ENCODE measurements at places on chromosomes 13 and 19.
A peak's percentile ranks its signal among the peaks of the same experiment; 100 is the strongest.

DNA sequence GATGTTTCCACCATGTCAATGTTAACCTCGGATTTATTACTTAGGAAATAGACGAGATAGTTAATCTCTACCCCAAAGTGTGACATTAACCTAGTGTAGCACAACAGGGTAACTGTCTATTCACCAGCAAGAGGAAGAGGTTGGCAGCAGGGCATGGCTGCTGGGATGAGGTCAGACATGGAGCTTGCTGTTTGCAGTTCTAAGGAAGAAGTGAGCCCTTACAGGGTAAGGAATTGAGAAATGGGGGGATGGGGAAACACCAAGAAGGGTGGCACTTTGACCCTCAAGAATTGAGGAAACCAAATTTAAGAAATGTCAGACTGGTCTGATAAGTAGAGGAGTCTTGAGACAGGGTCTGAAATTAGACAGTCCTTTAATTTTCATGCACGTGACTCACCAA is 62.4 kb downstream of the MBD3L2B start:
- DNase-seq = no peak

DNA sequence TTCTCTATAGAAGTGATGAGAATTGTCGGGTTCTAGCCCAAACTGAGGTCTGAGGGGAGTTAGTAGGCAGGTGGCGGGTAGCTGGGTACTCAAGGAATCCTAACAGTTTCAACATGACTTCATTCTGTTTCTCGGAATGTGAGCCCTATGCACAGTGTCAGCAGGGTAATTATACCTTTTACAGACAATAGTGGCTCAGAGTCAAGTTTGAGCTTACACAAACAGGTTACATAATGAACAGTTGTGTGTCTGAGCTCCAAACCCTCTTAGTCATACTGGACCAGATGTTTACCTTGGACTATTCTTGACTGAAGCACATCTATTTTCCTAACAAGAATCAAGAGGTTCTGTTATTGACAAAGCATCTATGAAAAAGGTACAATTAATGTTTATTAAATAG is 1066.7 kb upstream of the PCDH20 start:
- no peak for DNase-seq

DNA sequence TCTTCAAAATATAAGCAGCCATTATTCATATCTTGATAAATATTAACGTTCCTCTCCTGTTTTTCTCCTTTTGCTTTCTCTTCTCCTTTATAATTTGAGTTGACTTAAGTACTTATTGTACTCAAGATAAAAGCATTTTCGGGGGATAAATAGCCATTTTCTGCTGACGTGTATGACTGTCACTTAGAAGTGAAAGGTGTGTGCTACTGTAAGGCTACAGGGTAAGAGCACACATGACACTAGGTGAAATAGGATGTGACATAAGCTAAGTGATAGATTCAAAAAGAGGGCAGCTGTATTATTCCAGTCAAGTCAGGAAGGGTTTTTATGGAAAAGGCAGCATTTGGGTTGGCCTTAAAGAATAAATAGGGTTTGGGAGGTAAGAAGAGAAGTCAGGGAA is 128.5 kb downstream of the GPC6 start:
- no peak for DNase-seq

DNA sequence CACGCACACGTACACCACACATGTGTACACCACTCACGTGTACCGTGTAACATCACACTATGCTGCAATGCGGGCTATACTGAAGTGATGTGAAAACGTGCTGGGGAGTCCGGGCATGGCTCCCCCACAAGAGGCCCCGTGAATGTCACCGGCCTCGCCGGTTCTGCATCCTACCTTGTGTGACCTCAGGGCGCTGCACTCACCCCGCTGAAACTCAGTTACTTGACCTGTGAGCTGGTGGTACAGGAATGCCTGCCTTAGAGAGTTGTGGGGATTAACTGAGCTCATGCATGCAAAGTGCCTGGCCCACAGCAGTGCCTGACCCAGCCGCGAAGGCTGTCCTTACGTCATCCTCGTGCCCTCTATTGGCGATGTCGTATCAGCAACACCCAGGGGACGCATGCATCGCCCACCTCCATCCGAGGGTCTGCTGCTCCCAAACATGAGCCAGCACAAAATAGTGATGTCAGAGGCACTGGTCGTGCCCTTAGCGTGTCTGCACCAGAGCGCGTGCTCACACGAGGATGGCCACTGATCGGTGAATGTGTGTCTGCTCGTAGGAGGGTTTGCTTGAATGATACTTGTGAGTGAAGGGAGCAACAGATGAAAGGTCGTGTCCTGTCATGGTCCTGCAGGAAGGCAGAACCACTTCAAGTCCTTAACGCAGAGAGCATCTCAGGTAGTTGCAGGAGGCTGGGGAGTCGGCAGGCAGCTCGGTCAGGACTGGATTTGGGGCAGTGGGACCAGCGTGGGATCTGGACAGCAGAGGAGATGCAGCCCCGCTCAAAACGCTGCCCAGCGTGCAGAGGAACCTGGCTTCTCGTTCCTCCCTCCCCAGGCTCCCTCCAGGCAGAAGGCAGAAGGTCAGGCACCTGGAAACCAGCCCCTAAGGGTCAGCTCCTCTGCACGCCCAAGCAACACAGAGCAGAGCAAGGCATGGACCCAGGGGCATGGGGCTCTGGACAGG is 126.2 kb upstream of the SPACA7 start:
- DNase-seq = no peak

- no peak for DNase-seq
Observed at GRCh38 chr13:48505012-48505411, 27.9 kb downstream of the RCBTB2 start.

GRCh38 chr19:33150852-33151518 is 19.1 kb downstream of the WDR88 start:
- no peak for DNase-seq

DNA sequence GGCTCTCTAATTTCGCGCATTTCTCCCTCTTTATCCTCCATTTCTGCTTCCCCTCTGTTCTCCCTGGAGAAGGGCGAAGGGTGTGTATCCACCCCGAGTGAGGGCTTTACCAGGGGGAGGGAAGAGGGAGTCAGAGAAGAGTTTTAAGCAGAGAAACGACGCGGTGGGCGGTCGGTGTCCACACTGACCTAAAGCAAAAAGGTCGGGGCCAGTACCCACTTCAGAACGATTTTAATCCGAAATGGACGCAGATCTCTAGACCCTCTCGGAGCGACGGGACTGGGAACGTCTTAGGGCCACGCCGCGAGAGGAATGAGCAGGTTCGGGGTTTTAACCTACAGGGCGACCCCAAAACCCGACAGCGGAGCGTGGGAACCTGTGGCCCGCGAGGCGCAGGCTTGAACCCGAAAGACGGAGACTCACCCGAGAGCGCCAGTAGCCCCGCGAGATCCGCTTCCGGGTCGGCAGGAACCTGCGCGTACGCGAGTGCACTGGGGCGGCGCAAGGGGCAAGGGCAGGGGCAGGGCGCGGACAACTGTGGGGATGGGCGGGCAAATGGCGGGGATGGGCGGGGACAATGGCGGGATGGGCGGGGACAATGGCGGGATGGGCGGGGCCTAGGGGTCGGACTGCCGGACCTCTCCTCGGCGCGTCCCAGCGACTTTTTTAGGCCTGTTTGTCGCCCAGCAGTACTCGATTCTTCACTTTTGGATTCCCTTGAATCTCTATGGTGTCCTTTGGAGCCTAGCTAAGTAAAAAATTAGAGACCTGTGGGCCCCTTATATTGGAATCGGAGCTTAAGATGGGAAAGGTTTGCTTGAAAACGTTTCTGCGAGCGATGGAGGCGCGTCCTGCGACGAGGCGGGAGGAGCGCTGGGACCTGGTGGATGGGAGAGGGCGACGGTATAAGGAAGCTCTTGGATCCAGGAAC is at the start of gene ZNF677:
Gene ZNF677, minus strand, starts transcription at position 463 of the 931 bp plus-strand sequence. CDS start 3,323 bp downstream, outside the sequence.
- DNase-seq = peak; percentile 86

GRCh38 chr13:33316890-33317289 is 31.3 kb upstream of the STARD13 start:
- peak; percentile 61 for DNase-seq

DNA sequence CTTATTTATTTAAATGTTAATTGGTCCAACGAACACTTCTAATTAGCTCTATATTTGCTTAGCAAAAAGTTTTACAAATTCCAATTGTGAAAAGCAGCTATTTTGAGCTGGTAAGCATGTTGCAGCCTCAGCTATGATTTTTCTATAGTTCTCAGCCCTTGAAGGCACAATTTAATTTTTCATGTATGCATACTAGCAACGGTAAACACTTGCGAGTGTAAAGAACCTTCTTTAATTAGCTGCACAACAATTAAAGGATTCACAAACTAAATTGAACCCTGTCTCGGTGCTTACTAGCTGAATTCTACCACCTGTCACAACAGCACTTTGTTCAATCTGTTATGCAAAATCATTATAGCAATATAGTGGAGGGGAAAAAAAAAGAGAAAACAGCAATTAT is 29.8 kb downstream of the ZNF536 start:
- DNase-seq = no peak

DNA sequence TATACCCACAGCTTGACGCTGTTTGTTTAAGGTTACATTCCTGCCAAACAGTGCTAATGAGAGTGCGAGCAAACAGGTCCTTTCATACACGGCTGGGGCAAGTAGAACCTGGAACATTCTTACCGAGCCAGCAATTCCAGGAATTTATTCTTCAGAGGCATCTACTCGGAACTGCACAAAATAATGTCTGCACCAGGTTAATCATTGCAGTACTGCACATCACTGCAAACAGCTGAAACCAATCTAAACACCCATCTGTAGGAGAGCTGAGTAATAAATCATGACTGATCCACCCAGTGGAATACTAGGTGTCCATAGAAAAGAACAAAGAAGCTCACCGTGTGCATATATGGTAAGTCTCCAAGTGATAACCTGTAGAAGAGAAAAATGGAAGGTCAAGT is 1.2 kb upstream of the ZNF579 start:
- DNase-seq = no peak

DNA sequence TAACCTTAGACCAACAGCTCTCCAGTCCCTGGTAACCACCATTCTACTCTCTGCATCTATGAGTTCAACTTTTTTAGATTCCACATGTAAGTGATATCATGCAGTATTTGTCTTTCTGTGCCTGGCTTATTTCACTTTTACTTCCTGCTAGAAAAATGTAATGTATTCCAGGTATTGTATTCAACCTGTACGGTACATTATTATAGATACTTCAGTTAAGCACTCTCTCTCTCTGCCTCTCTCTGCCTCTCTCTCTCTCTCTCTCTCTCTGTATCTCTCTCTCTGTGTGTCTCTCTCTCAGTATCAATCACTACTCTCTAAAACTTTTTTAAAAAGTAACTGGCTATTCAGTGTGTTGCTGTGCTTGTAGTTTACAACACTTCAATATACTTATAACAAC is 8.4 kb downstream of the DACH1 start:
- no peak for DNase-seq

DNA sequence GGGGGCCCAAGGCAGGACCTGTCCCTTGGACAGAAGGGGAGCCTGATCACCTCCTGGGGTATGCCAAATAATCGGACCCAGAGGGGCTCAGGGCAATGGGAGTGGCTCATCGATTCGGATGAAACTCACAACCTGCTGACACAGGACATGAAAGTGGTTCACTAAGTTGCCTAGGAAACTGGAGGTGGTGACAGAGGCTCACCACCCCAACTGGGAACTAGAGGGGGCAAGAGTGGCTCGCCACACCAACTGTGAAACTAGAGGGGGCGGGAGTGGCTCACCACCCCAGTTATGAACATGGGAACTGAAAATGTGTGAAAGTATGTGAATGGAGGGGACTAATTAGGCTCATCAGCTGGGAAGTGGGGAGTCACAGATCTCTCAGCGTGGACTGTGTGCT is 46.3 kb upstream of the ZNF737 start:
- no peak for DNase-seq

DNA sequence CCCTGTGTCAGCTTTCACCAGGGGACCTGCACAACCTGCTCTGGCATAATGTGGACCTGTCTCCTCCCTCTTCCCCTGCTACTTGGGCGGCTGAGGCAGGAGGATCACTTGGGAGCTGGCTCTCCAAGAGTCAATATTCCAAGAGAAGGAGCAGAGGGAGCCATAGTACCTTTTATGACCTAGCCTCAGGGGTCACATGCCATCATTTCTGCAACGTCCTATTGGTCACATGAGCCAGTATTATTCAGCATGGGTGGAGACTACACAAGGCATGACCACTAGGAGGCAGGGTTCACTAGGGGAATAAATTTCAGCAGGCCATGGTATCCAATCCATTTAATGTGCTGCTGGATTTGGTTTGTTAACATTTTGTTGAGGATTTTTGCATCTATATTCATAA is 12.0 kb upstream of the SHFL start:
- DNase-seq = peak; percentile 43

GRCh38 chr19:50654882-50655281 is 5.6 kb downstream of the C19orf81 start:
- DNase-seq = no peak

- DNase-seq = peak; percentile 35
Observed at GRCh38 chr19:17510220-17510993, 1.0 kb upstream of the PGLS start.

GRCh38 chr13:44470638-44471562 is 97.3 kb downstream of the SERP2 start:
- peak; percentile 25 for DNase-seq

GRCh38 chr13:25587326-25587980 is 215.7 kb downstream of the ATP8A2 start:
- DNase-seq = no peak

DNA sequence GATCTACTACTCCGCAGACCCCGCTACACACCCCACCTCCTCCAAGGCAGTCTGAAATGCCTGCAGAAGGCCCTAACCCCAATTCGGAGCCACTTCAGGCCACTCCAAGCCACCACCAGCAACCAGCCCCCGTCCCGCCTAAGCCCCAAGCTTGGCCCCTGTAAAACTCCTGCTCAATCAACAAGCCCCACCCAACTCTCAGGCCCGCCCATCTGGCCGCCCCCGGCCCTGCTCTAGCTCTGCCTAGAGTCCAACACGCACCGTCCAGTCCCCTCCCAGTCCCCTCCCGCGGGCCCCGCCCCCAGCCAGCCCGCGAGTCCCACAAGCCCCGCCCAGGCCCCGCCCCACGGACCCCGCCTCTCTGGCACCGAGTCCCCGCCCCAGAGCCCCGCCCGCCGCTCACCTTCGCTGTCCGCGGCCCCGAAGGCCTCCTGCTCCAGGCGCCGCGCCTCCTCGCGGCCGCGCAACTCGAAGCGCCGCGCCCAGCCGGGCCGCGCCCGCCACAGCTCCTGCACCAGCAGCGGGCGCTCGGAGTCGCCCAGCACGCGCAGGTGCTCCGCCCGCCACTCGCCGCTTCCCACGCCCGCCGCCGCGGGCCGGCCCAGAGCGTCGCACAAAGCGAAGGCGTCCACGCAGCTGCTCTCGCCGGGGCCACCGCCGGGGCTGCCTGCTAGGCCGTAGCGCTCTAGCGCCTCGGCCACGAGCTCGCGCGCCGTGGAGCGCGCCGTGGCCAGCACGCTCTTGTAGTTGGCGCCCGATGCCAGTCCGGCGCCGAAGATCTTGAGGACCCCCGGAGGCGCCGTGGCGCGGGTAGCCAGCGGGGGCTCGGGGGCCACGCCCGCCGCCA is 1.6 kb downstream of the RASIP1 start:
- DNase-seq = peak; percentile 83

GRCh38 chr13:82062772-82063171 is 1721.8 kb upstream of the SPRY2 start:
- no peak for DNase-seq

DNA sequence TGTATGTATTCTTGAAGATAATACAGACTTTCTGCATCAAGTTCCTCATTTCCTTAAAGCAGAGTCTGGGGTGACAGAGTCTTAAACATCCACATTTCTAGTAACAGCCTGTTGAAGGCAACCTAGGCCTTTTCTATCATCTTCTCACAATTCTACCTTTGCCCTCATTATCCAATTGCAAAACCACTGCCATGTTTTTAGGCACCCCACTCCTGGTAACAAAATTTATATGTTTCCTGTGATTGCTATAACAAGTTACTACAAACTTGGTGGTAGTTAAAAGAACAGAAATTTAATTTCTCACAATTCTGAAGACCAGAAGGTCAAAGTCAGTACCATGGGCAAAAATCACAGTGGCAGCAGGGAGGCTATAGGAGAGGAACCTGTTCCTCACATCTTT is 33.1 kb downstream of the TUBA3C start:
- DNase-seq = no peak

All from EH (cell line).